ENCODE measurements at places on chromosomes 7 and 10.

GRCh38 chr7:71679480-71679879 is 547.5 kb downstream of the GALNT17 start:
- DNase-seq: no peak

GRCh38 chr7:8070451-8071180 is 102.0 kb downstream of the GLCCI1 start:
- DNase-seq: no peak

- DNase-seq: no peak
Observed at GRCh38 chr7:151352512-151352911, 10.9 kb downstream of the NUB1 start.

DNA sequence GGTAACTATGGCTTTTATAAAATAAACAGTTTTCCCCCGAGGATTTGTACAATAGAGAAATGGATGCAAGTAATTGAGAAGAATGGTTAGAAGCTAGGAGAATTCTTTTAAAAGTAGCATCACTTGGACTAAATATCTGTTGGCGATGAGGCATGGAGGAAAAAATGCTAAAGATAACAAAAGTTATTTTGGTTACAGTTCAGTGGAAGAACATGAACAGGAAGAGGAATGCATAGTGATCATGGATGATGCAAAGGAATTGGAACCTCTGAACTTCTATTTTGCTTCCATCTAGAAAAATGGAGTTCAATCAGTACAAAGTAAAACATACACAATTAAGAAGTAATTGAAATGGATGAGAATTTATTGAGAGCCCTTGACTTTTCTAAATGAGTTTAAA is 32.9 kb downstream of the ENTPD1 start:
- no peak for DNase-seq

DNA sequence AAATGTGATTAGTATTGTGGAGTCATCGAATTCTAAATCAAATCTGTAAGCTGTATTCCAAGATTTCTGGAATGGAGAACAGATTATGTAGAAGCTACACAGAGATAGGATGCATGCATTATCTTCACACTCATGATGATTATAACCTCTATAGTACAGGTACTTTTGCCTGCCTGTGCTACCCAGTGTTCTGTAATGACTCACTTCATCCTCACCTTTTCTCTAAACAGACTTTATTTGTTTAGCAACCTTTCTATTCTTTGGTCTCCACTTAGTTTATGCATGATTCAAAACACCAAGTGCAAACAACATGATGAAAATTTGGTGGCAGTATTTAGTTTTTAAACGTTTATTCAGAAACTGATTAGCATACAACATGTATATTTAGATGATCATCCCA is 68.4 kb upstream of the PRPS1L1 start:
- no peak for DNase-seq

- no peak for DNase-seq
Observed at GRCh38 chr7:22591271-22591670, 91.3 kb upstream of the STEAP1B start.

DNA sequence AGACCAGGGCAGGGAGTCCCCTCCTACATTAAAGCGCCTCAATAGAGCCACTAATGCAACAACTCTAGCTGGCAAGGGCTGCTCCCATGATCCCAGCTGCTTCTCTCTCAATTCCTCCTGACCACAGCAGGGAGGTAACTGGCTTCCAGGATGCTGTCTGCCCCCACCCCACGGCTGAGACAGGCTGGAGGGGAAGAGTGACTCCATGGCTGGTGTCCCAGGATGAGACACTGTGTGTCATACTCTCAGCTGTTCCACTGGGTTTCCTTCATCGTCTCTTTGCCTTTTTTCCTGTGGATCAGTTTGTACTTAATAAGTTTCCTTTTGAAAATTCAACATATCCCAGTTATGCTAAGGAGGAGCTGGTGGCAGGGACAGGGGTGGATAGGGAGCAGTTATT is 27.7 kb upstream of the MYH16 start:
- no peak for DNase-seq

DNA sequence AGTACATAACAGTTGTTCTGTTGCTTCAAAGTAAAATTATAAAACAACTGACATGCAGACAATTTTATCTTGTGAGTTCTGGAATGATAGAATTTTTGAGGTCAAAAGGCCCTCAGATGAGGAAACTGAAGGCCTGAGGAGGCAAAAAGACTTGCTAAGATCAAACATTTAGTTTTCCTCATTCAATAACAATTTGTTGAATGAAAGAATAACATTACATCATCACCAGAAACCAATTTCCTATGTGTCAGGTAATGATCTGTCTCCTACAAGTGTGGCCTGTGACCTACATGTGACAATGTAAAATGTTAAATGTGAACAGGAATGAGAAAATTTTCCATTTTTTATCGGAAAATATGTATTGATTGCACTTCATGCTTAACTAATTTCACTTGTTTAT is 16.6 kb upstream of the ASB4 start:
- no peak for DNase-seq

DNA sequence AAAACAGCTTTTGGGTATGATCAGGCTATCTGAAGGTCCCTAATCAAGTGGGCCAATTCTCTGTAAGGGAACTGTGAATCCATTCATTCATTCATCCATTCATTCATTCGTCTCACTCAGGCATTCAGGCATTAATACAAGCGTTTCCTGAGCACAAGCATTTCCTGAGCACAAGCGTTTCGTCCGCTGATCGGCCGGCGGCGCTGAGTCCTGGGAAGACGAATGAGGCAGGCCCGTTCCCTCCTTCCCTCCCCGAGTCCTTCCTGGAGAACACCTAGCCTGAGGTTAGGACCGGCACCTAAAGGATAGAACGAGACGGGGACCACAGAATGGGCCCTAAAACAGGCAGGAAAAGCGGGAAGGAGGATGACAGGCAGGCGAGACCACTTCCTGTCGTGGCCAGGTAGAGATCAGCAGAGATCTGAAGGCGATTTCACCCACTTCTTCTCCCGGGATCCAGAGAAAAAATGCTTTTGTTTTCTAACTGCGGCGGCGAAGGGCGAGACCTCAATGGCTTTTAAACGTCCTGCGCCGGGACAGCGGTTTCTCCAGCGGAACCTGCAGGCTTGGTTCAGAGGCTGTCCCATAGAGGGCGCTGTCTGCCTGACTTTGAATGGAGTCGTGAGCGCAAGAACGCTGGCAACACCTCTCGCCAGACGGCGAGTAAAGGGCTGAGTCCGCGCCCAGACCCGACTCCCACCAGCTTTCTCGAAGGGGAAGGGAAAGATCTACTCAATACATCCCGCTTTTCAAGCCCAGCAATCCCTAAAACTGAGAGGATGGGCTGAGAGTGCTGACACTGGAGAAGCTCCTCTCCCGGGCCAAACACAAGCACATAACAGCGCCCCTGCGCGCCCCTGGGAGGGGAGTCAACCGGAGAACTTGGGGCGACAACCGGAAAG is 2.9 kb upstream of the HMX3 start:
- DNase-seq: no peak

DNA sequence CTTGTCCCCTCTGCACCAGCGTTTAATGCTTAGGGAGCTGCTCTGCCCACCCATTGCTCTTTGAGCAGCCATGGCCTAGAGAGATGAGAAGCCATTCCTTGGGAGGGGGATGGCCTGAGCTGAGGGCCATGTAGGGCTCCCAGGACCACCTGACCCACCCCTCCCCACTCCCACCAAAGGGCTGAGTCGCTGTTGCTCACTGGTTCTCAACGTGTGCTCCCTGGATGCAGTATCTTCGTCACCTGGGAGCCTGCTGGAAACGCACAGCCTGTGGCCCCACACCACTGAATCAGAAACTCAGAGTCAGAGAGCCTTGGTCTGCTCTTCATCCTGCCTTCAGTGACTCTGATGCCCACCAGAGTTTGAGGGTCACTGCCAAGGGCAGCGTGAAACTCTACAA is 37.0 kb downstream of the VWA2 start:
- DNase-seq: no peak

DNA sequence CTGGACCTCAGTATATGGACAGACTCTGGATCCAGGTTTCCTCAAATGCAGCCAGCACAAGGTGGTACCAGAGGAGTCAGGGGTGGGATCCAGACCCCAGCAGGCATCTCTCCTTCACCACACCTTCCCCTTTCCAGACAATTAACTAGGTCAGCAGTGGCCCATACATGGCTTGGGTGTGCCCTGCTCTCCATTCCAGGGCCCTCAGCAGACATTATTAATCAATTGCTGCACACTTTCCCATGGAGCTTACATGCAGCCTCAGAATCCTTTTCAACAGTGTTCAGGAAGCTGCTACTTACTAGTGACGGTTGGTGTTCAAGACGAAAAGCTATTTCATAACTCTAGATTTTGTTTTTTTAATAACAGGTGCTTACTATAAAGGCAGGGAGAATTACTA is 6.0 kb downstream of the COL13A1 start:
- no peak for DNase-seq
